K562 (cell line): ENCODE measurements at places on chromosomes 11 and 22. TPM values are rescaled to one million over a fixed set of nuclear protein-coding genes. Genes with fewer than 3 reads are reported as not detected.
A peak's percentile ranks its signal among the peaks of the same experiment; 100 is the strongest.

Gene HBD
- 26.6 and 28.0 TPM in 2 replicates for total RNA-seq

Gene OR51E2
- total RNA-seq: not detected in 2 replicates

Gene CDPF1
- 10.2 and 11.1 TPM in 2 replicates for total RNA-seq

Gene ADSL
- 124 and 132 TPM in 2 replicates for total RNA-seq

Gene PRG3
- total RNA-seq: not detected in 2 replicates

Gene HEPN1
- not detected in 2 replicates for total RNA-seq

- peak within 1 kb of the TSS; percentile 66; the same call in 2 of the 3 replicates for H3K27ac ChIP-seq
- peak; percentile 48 for DNase-seq
- no peaks in the 10 kb centered on the region for H3K36me3 ChIP-seq
- H3K4me1 ChIP-seq: peaks cover 71% of the 10 kb centered on the region
- H3K27me3 ChIP-seq: peaks cover 14% of the 10 kb centered on the region
These were observed at the start of gene CCND1 for GRCh38 chr11:69640995-69641581. TSS of gene CCND1 (plus strand) at chr11:69641156. CDS start at chr11:69641314, 158 bp downstream.

DNA sequence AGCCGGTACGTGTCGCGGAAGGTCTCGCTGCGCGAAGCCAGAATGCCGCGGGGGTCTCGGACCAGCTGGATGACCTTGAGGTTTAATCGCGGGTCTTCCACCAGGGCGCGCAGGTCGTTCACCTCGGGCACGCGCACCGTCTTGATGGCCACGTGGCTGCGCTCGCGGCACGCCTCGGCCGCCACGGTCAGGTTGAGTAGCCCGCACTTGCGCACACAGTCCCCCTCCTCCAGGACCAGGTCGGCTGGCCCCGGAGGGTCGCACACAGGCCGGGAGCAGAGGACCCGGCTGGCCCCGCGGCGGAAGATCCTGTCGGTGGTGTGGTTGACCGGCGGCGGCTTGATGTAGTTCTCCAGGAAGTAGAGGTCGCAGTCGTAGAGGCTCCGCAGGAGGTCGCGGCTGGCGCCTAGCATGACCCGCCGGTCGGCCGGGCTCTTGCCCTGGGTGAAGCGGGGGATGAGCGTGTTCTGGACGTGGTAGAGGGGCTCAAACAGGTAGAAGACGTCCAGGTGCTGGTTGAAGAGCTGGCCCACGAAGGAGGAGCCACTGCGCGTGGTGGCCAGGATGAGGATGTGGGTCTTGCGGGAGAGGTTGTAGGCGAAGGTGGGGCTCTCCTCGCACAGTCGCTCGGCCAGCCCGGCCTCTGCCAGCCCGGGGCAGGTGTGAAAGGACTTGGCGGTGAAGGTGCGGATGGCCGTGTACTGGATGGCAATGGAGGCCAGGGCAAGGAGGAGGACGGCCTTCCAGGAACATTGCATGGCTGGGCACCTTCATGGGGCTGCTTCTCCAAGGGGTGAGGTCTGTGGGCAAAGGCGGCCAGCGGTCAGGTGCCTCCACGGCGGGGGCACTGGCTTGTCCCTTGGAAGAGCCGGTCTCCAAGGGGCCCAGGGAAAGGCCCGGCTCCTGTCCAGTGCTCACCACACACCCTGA lies 15.0 kb downstream of the CHST1 start:
- H3K4me3 ChIP-seq: no peak overlapping the region
- no peak for DNase-seq
- peaks cover under 1% of the 10 kb centered on the region; the same call in 1 of the 2 replicates for H3K27me3 ChIP-seq
- no peaks in the 10 kb centered on the region for H3K36me3 ChIP-seq

GRCh38 chr11:78801161-78801884 lies 226.7 kb upstream of the NARS2 start:
- no peaks in the 10 kb centered on the region for H3K27me3 ChIP-seq
- no peaks in the 10 kb centered on the region for H3K36me3 ChIP-seq
- DNase-seq: no peak
- no peaks in the 10 kb centered on the region for H3K4me1 ChIP-seq
- no peak overlapping the region for H3K27ac ChIP-seq
- no peak overlapping the region for H3K4me3 ChIP-seq

DNA sequence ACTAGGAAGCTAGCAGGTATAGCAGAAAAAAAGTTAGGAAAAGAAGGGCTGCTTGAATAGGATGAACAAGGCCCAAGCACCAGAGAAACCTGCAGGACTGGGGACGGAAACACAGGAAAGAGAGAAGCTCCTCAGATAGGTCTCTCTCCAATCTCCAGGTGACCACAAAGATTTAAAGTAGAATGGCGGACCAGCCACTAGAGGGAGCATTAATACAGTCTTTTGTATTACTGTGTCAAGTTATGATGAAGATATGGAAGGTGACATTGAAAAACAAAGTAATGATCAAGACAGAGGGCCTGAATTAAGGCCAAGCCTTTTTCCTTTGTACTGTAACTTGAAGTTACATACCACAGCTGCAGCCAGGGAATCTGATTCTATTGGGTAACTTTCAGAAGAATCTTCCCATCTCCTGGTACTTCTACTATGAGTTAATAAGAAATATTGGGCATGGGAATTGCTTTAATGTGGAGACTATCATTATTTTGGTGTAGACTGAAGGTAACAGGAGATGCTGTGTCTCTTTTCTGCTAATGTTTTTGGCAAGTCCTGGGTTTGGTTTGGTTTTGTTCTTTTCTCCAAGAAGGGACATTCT lies 33.8 kb downstream of the OR2AG2 start:
- H3K36me3 ChIP-seq: no peaks in the 10 kb centered on the region
- H3K27me3 ChIP-seq: no peaks in the 10 kb centered on the region
- peak; percentile 51 for DNase-seq
- no peaks in the 10 kb centered on the region for H3K4me1 ChIP-seq

- no peaks in the 10 kb centered on the region for H3K36me3 ChIP-seq
- H3K4me1 ChIP-seq: no peaks in the 10 kb centered on the region
- no peak overlapping the region for H3K4me3 ChIP-seq
These were observed 324.7 kb downstream of the ETS1 start for GRCh38 chr11:128262463-128263345.

- H3K27ac ChIP-seq: no peak overlapping the region
- no peaks in the 10 kb centered on the region for H3K4me1 ChIP-seq
These were observed 57.0 kb downstream of the ETS1 start for GRCh38 chr11:128530118-128531074.

DNA sequence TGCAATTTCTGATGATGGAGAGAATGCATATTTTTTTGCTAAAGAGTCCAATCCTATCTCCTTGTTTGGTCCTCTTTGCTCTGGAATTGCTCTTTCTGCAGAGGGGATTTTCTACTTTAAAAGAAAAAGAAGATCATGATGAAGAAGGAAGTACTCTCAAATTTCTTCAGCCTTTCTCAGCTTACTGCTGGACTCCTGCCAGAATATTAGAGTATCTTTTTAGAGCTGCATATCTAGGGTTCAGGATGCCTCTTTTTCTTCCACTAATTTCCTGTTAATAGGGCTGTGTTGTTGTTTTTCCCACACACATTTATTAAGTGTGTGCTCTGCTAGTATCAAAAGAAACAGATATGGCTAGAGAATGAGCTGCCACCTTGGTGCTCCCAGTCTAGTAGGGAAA lies 18.2 kb downstream of the UBASH3B start:
- no peak for DNase-seq
- H3K27ac ChIP-seq: no peak overlapping the region
- H3K4me3 ChIP-seq: no peak overlapping the region
- no peaks in the 10 kb centered on the region for H3K36me3 ChIP-seq

GRCh38 chr11:24163146-24163545 lies 333.7 kb upstream of the LUZP2 start:
- no peaks in the 10 kb centered on the region for H3K36me3 ChIP-seq
- no peaks in the 10 kb centered on the region for H3K27me3 ChIP-seq
- H3K4me3 ChIP-seq: no peak overlapping the region
- DNase-seq: no peak

GRCh38 chr22:42794551-42795510 lies 62.2 kb downstream of the ARFGAP3 start:
- H3K4me3 ChIP-seq: no peak overlapping the region
- peaks cover 19% of the 10 kb centered on the region for H3K4me1 ChIP-seq
- 0 out of 3 replicates have a peak, but pooled peaks cover 2% of the 10 kb centered on the region for H3K36me3 ChIP-seq
- no peaks in the 10 kb centered on the region for H3K27me3 ChIP-seq

GRCh38 chr11:95289378-95290101 lies 58.5 kb upstream of the SESN3 start:
- H3K4me1 ChIP-seq: no peaks in the 10 kb centered on the region
- peaks cover 15% of the 10 kb centered on the region for H3K27me3 ChIP-seq
- no peak overlapping the region for H3K27ac ChIP-seq

DNA sequence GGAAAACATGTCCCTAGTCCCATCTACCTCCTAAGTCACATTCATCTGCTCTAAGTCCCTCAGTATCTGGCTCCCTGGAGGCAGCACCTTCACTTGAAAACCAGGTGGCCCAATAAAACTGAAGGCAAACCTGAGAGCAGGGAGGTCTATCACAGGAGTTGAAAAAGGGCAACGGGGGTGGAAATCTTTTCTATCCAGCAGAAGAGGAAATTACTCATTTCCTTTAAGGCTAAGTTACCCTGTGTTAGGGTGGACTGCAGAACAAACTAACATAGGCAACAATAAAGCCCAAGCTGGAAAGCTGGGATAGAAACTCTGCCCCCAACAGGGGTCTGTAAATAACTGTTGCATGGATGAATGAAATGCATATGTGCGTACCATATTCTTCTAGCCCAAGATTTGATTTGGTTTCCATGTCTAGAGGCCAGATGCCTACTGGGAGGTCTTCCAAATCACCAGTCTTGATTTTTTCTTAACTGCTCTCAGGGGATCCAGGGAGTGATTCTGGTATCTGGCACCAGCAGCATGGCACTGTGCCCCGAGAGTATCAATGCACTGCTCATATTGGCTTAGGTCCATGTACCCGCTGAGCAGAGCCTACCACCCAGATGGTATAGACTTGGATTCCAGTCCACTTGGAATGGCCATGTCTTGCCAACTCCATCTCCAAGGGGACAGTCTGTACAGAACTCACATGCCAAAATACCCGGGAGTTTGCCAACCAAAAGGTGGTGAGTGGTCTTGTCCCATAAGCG lies 350.0 kb upstream of the NCAM1 start:
- no peaks in the 10 kb centered on the region for H3K27me3 ChIP-seq
- H3K4me1 ChIP-seq: no peaks in the 10 kb centered on the region
- DNase-seq: no peak
- no peaks in the 10 kb centered on the region for H3K36me3 ChIP-seq
- H3K4me3 ChIP-seq: no peak overlapping the region

GRCh38 chr11:47967577-47968525 lies 12.5 kb upstream of the PTPRJ start:
- H3K27me3 ChIP-seq: no peaks in the 10 kb centered on the region
- DNase-seq: no peak
- H3K4me3 ChIP-seq: no peak overlapping the region
- no peaks in the 10 kb centered on the region for H3K36me3 ChIP-seq
- no peaks in the 10 kb centered on the region for H3K4me1 ChIP-seq
- H3K27ac ChIP-seq: no peak overlapping the region

DNA sequence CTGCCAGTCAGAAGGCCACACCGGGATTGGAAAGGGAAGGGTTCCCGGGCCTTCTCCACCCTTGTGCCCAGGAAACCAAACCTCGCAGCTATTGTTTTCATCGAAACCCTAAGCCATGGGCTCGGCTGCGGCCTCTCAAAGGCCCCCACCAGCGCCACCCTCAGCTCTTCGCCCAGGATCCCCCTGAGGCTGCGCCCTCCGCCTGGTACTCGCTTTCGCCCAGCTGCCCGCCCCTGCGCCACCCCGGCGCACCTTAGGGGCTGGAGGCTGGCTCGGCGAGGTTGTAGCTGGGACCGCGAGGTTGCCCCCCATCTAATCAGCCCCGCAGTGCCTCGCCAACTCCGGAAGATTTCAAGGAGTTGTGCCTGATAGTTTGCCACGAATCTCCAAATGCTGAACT lies 49.0 kb downstream of the FZD4 start:
- H3K4me1 ChIP-seq: no peaks in the 10 kb centered on the region
- no peaks in the 10 kb centered on the region for H3K36me3 ChIP-seq
- DNase-seq: no peak
- no peaks in the 10 kb centered on the region for H3K27me3 ChIP-seq
- no peak overlapping the region for H3K4me3 ChIP-seq

DNA sequence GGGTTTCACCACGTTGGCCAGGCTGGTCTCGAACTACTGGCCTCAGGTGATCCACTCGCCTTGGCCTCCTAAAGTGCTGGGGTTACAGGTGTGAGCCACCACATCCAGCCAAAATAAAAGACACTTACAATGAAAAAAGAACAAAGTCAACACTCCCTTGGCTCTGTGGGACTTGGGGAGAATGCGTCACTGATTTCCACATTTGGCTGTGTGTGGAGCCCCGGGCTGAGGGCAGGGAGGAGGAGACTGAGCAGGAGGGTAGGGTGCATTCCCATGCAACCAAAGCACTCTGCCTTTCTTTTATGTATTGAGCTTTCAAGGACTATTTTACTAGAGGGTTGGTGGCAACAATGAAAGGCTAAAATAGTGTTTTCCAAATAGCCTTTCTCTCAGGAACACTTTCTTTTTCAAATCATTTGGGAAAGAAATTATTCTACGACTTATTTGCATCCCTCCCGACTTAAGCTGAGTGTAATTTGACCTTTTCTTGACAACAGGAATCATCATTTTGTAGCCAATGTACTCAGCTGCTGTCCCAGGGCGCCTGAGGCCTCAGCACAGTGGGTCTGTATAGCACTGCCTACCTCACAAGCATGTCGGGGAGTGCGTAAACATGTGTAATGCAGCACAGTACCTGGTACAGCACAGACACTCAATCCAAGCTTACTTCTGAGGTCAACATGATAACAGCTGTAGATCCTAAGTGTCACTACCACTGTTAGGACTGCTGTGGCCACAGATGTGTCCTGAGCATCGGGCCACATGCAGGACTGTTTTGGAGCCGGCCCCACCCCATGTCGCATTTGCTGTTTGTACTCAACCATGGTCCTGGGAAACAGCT lies 10.1 kb upstream of the SERPIND1 start:
- no peak overlapping the region for H3K4me3 ChIP-seq
- no peak for DNase-seq
- no peaks in the 10 kb centered on the region for H3K27me3 ChIP-seq
- no peak overlapping the region for H3K27ac ChIP-seq

GRCh38 chr11:126029805-126030204 lies 32.9 kb downstream of the CDON start:
- no peaks in the 10 kb centered on the region for H3K36me3 ChIP-seq
- H3K4me3 ChIP-seq: no peak overlapping the region
- H3K4me1 ChIP-seq: no peaks in the 10 kb centered on the region
- H3K27me3 ChIP-seq: no peaks in the 10 kb centered on the region

GRCh38 chr22:38782402-38783094 lies 11.4 kb downstream of the DNAL4 start:
- peak overlapping the region; percentile 68; the same call in 2 of the 3 replicates for H3K27ac ChIP-seq
- no peak overlapping the region for H3K4me3 ChIP-seq
- H3K4me1 ChIP-seq: peaks cover 50% of the 10 kb centered on the region
- peak; percentile 65 for DNase-seq
- no peaks in the 10 kb centered on the region for H3K36me3 ChIP-seq
